ENCODE measurements at places on chromosomes 13 and 19.

DNA sequence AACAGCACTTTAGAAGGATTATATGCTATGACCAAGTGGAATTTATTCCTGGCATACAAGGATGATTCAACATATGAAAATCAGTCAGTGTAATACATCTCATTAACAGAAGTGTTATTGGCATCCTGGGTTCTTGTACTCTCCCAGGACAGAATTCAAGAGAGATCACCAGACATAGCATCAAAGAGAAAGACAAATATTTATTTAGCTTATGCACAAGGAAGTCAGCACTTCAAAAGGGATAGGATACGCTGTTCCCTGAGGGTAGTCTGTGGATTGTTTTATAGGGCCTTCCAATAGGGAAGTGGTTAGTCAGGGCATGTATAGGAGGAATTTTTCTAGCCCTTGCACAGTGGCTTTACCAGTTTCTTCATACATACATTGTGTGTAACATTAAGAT lies 1238.0 kb downstream of the PCDH17 start:
- no peak for DNase-seq

- DNase-seq: no peak
These were observed 216.8 kb upstream of the MAB21L1 start for GRCh38 chr13:35693134-35693784.

DNA sequence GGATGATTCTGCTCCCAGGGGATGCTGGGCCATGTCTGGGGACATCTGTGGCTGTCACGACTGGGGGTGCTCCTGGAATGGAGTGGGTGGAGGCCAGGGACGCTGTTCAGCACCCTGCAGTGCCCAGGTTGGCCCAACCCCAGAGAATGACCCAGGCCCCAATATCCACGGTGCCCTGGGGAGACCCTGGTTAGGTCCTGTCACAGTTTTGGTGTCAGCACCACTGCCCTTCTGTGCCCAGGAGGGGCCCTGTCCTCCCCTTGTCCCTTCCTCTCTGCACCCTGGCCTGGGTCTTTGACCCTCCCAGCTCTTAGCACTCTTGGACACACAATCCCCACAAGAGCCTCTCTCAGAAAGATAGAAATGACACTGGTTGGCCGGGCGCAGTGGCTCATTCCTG lies 85.3 kb downstream of the GADD45B start:
- no peak for DNase-seq

- no peak for DNase-seq
These were observed 386 bp downstream of the GIPR start for GRCh38 chr19:45668342-45668871.
